Fibroblast of gingiva (primary cell): ENCODE measurements at places on chromosomes 1 and 21.

DNA sequence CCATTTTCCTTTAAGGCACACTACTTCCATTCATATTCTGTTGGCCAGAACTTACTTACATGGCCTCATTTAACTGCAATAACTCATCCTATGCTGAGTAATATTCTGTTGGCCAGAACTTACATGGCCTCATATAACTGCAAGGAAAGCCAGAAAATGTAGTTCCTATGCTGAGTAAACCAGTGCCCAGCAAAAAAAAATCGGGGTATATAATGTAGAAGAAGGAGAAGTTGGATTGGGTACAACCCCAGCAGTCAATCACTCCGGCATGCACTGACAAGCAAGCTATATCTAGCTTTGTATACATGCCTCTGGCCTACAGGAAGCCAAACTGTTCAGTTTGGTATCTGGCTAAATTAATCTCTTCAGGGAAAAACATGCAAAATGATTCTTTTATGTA lies 39.4 kb upstream of the PPIH start:
- DNase-seq: no peak

GRCh38 chr1:225131869-225132268 lies 202.4 kb downstream of the DNAH14 start:
- no peak for DNase-seq

- DNase-seq: no peak
Measured at GRCh38 chr1:33123266-33123665, 42.3 kb downstream of the AZIN2 start.

DNA sequence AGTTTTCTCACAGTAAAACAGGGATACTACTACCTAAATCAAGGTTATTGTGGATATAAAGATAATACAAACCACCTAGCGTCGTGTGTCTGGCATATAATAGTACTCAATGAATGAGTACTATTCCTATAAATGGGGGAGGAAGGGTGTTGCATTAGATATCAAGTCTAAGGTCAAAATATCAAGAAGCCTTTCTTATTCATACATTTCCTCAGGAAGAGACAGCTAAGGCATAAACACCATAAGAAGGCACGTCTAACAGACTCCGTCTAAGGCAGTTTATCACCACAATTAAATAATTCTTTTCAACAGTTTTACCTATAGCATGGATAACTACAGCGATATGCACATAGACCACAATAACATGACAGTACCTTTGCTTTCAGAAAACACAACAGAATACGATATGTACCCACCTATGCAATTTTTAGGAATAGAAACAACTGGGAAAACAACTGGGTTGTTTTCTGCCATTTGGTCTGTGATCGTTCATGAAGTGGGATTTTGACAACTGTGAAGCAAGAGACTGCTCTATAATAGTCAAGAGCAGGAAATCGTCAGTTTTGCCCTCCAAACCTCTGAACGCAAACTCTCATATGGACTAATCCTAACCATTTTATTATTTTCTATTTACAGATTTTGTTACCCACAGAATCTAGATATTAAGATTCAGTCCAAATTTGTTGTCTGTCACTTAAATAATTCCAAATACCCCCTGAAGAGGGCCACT lies 53.1 kb downstream of the HNRNPR start:
- no peak for DNase-seq

- DNase-seq: no peak
Measured at GRCh38 chr1:45545553-45546310, 4.9 kb upstream of the AKR1A1 start.

DNA sequence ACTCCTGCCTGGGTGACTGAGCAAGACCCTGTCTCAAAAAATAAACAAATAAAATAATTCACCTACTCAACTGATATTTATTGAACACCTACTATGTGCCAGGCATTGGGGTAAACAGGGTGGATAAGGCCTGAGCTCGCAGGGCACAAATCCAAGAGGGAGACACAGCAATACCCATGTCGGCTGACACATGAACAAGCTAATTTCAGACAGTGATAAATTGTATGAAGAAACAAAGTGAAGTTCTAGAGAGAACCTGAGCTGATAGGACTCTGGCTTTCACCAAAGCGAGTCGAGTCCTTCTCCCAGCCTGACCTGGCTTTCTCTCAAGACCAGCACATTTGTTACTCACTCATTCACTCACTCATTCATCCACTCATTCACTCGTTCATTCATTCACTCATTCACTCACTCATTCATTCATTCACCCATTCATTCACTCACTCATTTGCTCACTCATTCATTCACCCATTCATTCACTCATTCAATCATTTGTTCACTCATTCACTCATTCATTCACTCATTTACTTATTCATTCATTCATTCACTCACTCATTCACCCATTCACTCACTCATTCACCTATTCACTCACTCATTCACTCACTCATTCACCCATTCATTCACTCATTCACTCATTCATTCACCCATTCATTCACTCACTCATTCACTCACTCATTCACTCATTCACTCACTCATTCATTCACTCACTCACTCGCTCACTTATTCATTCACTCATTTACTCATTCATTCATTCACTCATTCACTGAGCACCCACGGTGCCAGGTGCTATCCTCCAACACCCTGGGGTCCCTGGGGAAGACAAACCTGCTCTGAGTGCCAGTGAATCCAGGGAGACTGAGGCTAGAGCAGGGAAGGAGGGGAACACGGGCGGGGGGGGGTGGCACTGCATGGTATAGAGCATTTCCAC lies 37.4 kb upstream of the CASZ1 start:
- no peak for DNase-seq

GRCh38 chr1:151908228-151908691 lies 1.1 kb downstream of the THEM4 start:
- DNase-seq: peak; percentile 9

DNA sequence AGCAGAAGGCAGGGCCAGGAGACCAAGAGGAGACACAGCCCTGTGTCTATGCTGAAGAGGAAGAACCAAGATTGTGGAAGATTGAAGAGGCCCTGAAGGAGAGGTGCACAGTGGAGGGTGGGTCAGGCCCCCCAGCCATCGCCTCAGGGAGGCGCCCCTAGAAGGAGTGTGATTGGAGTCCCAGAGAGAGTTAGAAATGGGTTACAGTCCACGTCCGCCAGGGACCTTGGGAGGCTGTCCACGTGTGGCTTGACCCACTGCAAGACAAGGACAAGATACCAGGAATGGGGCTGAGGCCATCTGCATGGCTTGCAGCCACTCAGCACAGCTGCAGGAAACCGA lies 375.1 kb downstream of the NPHP4 start:
- DNase-seq: no peak

- DNase-seq: no peak
Measured at GRCh38 chr1:154873321-154873950, 3.4 kb upstream of the KCNN3 start.

DNA sequence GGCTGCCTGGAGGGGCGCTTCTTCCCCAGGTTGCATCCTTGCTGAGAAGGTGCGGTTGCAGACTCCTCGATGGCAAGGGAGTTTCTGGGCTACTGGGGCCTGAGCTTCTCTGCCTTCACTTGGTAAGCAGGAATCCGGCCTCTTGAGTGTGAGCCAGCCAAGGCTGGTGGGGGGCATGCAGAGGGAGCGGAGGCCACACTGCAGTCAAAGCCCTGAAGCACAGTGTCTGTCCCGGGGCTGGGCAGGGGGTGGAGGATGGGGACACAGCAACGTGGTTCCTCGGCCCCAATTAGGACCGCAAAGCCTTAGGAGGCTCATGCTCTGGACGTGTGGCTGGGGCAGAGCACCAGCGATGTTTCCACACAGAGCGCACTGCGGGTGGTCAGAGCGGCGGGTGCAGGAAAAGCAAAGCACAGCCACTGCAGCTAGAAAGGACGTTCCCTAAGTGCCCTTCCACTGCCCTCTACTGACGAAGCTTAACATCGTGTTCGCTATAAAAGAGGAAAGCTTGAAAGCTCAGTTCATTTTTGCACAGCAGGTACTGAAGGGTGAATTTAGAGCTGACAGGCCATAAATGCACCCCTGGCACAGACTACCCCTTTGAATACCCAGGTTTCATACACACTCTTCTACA lies 60.7 kb upstream of the COG2 start:
- DNase-seq: no peak

DNA sequence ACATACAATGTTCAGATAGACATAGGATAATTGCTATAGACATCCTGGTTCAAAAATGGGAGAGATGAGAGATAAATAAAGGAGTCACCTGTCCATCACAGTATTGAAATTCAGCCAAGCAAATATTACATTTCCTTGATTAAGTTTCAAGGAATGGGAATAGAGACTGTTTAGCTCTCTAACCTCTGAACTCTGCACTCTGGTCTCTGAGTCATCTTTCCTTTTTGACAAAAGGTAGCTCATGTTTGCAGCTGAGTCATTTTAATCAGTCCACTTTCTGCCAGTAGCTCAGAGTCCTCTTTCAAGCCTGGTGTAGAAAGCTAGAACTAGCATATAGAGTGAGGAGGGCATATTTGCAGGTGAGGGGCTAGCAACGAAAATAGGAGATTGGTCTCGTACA lies 51.4 kb upstream of the GJA8 start:
- no peak for DNase-seq

- no peak for DNase-seq
Measured at GRCh38 chr1:228935855-228936727, 200.8 kb downstream of the RHOU start.

- DNase-seq: no peak
Measured at GRCh38 chr21:32993894-32994293, 31.8 kb upstream of the OLIG2 start.
